ENCODE measurements at places on chromosomes 7 and 10.

GRCh38 chr7:18262058-18262457 is 233.5 kb upstream of the HDAC9 start:
- no peak overlapping the region for H3K4me3 ChIP-seq
- H3K36me3 ChIP-seq = no peaks in the 10 kb centered on the region
- no peak for DNase-seq
- H3K4me1 ChIP-seq = no peaks in the 10 kb centered on the region

DNA sequence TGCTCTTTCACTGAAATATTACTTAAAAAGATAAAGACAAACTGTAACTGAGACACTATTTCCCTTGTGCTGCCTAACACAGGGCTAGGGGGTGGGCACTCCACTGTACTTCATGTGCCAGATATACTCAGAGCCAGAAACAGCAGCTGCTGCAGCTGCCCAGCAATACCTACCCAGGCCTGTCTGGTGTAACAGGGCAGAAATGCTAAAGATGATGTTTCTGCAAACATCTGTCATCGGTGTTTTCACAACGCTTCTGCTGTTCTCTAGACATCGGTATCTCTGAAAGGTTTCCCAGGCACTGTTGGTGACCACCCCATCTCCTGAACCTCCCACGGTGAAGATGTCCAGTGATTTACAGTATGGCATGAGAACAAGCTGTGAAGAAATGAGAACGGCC is 42.7 kb downstream of the LAMB1 start:
- no peak for DNase-seq
- H3K4me3 ChIP-seq = no peak overlapping the region
- H3K27me3 ChIP-seq = peaks cover 18% of the 10 kb centered on the region
- H3K4me1 ChIP-seq = no peaks in the 10 kb centered on the region
- no peak overlapping the region for H3K27ac ChIP-seq

GRCh38 chr10:17138460-17139042 is 8.9 kb upstream of the CUBN start:
- H3K36me3 ChIP-seq = no peaks in the 10 kb centered on the region
- H3K4me1 ChIP-seq = no peaks in the 10 kb centered on the region
- no peak for DNase-seq
- H3K4me3 ChIP-seq = no peak overlapping the region

DNA sequence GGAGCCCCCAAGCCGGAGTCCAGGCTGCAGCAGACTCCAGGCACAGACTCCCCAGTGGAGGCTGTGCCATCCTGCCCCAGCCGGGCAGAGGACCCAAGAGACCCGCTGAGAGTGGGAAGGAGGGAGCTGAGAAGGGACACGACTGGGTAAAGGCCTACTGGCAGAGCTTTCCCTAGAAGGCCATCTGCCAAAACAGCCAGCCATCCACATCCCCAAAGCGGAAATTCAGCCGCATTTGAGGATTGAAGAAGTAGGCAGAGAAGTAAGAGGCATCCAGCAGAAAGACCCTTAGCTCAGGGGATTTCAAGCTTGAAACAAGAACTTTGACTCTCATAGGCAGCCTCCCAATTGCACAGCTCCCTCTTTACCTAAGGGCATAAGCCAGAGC is 857 bp downstream of the CPXM2 start:
- no peaks in the 10 kb centered on the region for H3K4me1 ChIP-seq
- no peaks in the 10 kb centered on the region for H3K36me3 ChIP-seq
- H3K27ac ChIP-seq = no peak overlapping the region
- no peak for DNase-seq

DNA sequence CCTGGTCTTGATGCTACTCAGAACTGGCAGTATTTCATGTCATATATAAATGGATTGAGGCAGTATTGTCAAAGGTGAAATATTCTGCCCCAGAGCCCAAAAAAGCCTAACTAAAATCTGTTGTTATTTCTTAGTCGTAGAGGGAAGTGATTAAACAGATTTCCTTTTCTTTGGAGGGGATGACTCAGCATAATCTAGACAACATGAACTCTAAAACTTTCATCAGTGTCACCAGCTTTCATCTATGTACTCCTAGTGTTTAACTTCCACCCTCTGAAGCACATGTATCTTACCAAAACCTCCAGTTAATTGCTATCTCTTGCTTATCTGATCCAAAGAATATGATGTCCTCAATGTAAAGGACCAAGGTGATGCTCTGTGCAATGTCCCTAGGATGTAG is 97.1 kb upstream of the ARID5B start:
- H3K27ac ChIP-seq = no peak overlapping the region
- no peaks in the 10 kb centered on the region for H3K4me1 ChIP-seq
- no peaks in the 10 kb centered on the region for H3K27me3 ChIP-seq
- no peak for DNase-seq
- H3K36me3 ChIP-seq = no peaks in the 10 kb centered on the region
- no peak overlapping the region for H3K4me3 ChIP-seq

- H3K36me3 ChIP-seq = peaks cover 44% of the 10 kb centered on the region
- no peak overlapping the region for H3K27ac ChIP-seq
- no peak overlapping the region for H3K4me3 ChIP-seq
- DNase-seq = no peak
- H3K27me3 ChIP-seq = no peaks in the 10 kb centered on the region
Observed at GRCh38 chr7:2641406-2642393, 9.9 kb downstream of the TTYH3 start.

DNA sequence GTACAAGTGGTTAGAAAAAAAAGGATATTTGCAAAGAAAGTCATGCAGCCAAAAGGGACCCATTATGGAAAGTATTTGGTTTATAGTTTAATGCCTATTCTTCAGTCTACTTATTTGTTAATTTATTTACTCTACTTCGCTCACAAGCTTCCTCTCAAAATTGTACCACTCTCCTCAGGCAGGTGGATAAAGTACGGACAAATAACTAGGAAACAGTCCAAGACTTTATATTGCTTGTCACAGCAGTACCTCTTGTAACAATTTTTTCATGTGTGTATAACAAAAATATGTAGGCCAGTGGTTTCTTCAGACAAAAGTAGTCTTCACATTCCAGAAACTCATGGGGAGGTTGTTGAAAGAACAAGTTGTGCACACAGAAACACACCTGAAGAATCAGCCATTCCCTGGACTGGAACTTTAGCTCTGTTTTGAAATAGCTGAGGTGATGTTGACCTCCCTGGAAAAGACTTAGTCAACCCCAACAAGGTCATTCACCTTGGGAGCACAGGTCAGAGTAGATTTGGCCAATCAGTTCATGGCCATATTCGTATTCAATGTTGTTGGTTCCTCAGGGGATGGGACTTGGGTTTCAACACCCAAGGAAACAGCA is 73.4 kb downstream of the TES start:
- H3K36me3 ChIP-seq = no peaks in the 10 kb centered on the region
- H3K4me3 ChIP-seq = no peak overlapping the region
- peaks cover 17% of the 10 kb centered on the region for H3K27me3 ChIP-seq
- DNase-seq = no peak
- H3K27ac ChIP-seq = no peak overlapping the region

DNA sequence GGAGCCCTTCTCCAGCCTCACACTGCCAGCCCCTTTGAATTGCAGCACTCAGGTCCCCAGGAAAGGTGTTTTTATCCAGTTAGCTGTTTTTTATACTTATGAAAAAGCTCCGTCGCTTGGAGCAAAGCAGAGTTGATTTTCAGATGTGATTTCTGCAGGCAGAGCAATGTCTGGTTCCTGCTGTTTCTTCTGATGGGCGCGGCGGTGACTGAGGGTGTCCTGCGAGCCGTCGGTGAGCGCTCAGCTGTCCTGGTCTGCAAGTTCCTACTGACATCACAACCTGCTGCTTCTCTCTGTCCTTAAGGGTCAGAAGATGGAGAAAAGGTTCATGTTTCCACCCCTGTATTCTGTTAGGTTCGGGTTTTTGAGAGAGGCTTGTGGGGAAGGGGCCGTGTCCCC is 109.6 kb upstream of the FAM20C start:
- no peak overlapping the region for H3K4me3 ChIP-seq
- H3K27me3 ChIP-seq = peaks cover 18% of the 10 kb centered on the region
- no peak for DNase-seq
- no peak overlapping the region for H3K27ac ChIP-seq

- no peaks in the 10 kb centered on the region for H3K27me3 ChIP-seq
- H3K36me3 ChIP-seq = no peaks in the 10 kb centered on the region
- no peak for DNase-seq
- no peaks in the 10 kb centered on the region for H3K4me1 ChIP-seq
Observed at GRCh38 chr7:51121036-51121790, 195.4 kb downstream of the COBL start.

DNA sequence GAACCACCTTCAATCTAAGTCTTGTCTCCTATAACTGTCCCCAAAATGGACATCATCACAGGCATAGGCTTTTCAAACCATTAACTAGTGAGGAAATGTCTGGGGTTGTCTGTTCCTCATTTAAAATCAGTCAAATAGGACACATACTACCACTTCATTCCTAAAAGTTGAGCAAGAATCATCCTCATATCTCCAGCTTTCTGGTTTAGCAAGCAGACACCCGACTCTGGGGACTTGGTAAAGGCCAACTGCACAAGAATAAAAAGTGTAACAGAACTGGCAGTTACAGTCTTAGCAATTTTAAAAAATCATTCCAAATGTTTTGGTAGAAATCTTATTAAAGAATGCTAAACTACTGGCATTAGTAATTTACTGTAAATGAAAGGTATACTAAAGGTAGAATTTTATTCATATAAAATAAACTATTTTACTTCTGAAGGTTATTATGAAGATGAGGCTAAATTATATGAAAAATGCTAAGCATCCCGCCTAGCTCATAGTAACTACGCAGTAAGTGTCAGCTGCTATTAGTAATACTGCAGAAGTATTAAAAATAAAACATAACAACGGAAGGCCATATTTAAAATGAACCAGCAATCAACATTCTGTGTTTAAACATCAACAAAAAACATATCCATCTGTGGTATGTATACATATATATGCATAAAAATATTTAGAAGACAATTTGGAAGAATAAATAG is 60.8 kb downstream of the ZNF438 start:
- H3K4me1 ChIP-seq = peaks cover 25% of the 10 kb centered on the region
- no peak overlapping the region for H3K27ac ChIP-seq
- H3K4me3 ChIP-seq = no peak overlapping the region
- H3K36me3 ChIP-seq = no peaks in the 10 kb centered on the region

GRCh38 chr7:138892812-138893211 is 88.4 kb downstream of the KIAA1549 start:
- no peaks in the 10 kb centered on the region for H3K4me1 ChIP-seq
- H3K4me3 ChIP-seq = no peak overlapping the region

DNA sequence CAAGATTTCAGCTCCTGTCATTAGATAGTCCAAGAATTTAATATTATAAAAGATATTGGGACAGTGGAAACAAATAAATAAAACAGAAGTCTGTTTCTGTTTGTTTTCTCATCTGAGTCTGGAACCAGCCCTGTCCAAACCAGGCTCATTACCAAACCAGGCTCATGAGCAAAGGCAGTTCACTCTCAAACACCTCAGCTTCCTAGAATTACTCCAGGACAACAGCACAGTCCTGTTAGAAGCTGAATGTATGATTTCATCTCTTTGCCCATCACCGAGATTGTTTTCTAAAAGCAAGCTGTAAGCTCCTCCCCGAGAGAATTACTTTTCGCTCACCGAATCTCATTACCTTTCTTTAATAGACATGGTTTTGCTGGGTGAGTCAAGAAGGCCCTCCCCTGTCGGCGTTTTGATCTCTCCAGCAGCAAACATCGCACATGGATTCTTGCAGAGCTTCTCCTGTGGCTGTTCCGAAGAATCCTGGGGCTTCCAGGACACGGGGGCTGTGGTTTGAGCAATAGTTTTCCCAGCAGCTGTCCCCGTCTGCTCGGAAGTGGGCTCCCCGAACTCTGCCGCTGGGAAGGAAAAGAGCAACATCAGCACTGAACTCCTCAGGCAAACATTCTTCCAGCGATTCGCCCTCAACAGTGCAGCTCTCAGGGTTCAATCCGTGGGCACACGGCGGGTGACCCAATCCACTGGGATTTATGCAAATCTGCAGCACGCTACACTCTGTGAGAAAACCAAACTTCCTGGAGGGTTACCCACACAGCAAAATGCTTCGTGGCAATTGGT is 112.5 kb downstream of the SVIL start:
- no peak overlapping the region for H3K4me3 ChIP-seq
- no peak for DNase-seq
- no peaks in the 10 kb centered on the region for H3K4me1 ChIP-seq
- H3K27me3 ChIP-seq = no peaks in the 10 kb centered on the region
- H3K36me3 ChIP-seq = peaks cover 66% of the 10 kb centered on the region
- no peak overlapping the region for H3K27ac ChIP-seq

- no peak overlapping the region for H3K27ac ChIP-seq
- H3K4me3 ChIP-seq = no peak overlapping the region
- no peaks in the 10 kb centered on the region for H3K36me3 ChIP-seq
- no peak for DNase-seq
Observed at GRCh38 chr7:94417901-94418300, 23.2 kb downstream of the COL1A2 start.

- no peaks in the 10 kb centered on the region for H3K36me3 ChIP-seq
- H3K27ac ChIP-seq = no peak overlapping the region
- no peak for DNase-seq
- H3K4me3 ChIP-seq = no peak overlapping the region
Observed at GRCh38 chr10:23051855-23052331, 43.5 kb upstream of the MSRB2 start.

DNA sequence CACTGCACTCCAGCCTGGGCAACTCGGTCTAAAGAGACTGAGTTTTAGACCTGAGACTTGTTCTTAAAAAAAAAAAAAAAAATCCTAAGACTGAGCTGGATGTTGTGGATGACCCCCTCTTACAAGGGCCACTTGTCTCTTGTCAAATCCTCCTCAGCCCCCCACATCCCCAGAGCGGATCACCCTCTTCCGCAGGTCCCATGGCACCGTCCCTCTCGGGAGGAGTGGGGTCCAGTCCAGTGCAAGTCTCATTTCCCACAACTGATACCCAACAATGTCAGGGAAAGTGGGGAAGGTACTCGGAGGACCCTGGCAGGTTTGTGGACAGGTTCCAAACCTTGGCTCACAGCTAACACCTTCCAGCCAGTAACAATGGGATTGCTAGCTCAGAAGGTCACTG is 100.3 kb downstream of the ELFN1 start:
- H3K27me3 ChIP-seq = no peaks in the 10 kb centered on the region
- no peak for DNase-seq
- no peaks in the 10 kb centered on the region for H3K36me3 ChIP-seq
- H3K4me3 ChIP-seq = no peak overlapping the region

DNA sequence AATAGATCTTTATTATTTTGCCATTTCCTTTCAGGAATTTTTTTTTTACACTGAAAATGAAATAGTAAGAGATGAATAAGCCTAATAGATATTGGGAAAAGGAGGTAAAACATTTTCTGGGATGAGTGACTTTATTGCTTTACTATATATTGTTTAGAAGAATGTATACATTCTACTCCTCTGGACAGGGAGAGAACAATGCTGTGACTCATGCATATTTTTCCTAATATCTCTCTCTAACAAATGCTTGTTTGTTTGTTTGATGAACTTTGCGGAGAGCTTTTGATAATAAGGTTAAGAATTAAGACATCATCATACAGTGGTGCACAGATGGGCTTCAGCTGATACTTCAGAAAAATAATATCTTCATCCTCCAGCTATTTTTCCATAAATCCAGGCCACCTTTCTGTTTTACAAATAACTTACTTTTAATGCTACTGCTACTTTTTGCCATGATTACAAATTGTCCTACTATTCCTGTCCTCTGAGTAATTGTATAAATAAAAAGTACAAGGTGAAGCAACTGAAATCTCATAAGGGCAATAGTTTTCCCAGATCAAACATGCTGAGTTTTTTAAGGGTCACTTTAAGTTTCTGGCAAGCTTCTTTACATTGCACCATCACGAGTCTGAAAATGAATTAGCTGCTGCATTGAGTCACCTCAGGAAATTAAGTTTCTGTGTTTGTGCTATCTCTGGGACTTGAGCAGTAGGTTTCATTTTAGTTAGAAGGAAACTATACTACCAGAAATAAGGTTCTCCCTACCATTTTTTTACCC is 207.3 kb upstream of the POT1 start:
- no peaks in the 10 kb centered on the region for H3K27me3 ChIP-seq
- no peaks in the 10 kb centered on the region for H3K4me1 ChIP-seq
- H3K27ac ChIP-seq = no peak overlapping the region
- DNase-seq = no peak
- H3K36me3 ChIP-seq = no peaks in the 10 kb centered on the region
- no peak overlapping the region for H3K4me3 ChIP-seq

Data from DND-41 (cell line).